Inflammatory macrophage treated with lipopolysaccharide for 4 hours (primary cell): ENCODE measurements at places on chromosomes 6 and 20.
A peak's percentile ranks its signal among the peaks of the same experiment; 100 is the strongest.

- no peak for DNase-seq
Observed at GRCh38 chr6:49653942-49654341, 17.3 kb upstream of the RHAG start.

GRCh38 chr6:28111964-28112363, 12.4 kb upstream of the ZSCAN16 start:
- DNase-seq: no peak

DNA sequence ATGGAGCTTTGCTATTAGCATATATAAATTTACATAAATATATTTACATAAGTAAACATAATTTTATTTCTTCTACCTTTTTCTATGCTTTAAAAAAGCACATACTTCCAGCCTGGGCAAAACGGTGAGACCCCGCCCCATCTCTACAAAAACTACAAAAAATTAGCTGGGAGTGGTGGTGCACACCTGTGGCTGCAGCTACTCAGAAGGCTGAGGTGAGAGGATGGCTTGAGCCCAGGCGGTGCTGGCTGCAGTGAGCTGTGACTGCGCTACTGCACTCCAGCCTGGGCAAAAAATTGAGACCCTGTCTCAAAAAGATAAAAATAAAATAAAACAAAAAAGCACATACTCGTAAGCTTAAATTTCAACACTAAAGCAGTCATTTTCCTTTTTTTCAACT, 30.3 kb downstream of the ELOVL5 start:
- no peak for DNase-seq

GRCh38 chr6:939526-940252, 246.8 kb upstream of the EXOC2 start:
- no peak for DNase-seq

DNA sequence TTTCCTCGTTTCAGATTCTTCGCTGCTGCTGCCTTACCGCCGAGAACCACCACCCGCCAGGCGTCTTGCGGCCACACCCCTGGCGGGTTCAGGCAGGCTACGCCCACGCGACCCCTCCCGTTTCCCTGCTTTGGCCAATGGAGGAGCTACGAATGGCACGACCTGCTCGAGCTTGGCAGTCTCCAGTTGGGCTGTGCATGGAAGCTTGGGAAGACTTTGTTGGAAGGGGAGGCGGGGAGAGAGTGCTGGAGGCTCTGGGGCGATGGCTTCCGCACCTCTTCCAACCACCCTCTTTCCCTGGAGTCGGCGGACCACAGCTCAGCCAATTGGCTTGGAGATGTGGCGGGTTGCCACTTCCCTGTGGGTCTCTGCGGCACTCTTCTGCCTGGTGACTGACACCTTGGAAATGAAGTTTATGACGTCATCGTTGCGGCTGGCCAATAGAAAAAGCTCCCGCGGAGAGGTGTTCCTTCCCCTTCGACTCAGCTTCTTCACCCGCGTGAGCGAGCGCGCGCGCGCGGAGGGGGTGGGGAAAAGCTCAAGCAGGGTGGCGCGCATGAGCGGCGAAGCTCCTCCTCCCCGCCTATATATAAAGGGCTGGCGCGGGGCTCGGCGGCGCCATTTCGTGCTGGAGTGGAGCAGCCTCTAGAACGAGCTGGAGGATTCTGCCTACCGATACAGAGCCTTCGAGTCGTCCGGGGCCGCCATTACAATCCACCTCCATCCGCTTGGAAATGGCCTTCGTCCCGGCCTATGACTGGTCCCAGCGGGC, 3.4 kb downstream of the BRD2 start:
- peak; percentile 100 for DNase-seq

DNA sequence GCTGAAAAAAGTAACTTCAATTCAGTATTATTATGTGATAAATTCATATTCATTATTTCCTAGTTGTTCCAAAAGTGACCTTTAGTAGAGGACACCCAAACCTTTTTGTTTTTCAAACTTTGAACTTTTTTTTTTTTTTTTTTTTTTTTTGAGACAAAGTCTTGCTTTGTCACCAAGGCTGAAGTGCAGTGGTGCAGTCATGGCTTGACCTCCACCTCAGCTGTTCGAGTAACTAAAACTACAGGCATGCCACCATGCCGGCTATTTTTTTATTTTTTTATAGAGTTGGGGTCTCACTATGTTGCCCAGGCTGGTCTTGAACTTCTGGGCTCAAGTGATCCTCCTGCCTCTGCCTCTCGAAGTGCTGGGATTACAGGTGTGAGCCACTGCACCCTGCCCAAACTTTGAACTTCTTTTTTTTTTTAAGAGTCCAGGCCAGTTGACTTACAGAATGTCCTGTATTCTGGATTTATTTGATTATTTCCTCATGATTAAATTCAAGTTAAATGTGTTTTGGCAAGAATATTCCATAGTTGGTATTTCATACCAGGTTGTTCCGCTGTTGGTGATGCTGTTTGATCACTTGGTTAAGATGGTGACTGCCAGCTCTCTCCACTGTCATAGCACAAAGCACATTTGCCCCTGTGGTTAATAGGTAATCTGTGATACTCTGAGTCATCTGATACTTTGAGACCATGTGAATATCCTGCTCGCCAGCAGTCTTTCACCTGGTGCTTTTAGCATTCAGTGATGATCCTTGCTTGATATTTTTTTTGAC, 48.0 kb downstream of the VAPB start:
- no peak for DNase-seq
